Uterus (tissue), 4 donors: ENCODE measurements at places on chromosomes 13 and 19. TPM values are rescaled to one million over a fixed set of nuclear protein-coding genes. Genes with fewer than 3 reads are reported as not detected.

The OVOL3 gene
- not detected for total RNA-seq

GRCh38 chr13:48220592-48220980 lies 12.4 kb upstream of the ITM2B start:
- no peaks in the 10 kb centered on the region for H3K36me3 ChIP-seq
- H3K4me1 ChIP-seq: no peaks in the 10 kb centered on the region
- peak overlapping the region; percentile 88 for H3K27ac ChIP-seq
- no peak overlapping the region for H3K4me3 ChIP-seq
- DNase-seq: no peak
- no peaks in the 10 kb centered on the region for H3K27me3 ChIP-seq

The CGB5 gene
- not detected for total RNA-seq

- no peak overlapping the region for H3K4me3 ChIP-seq
- peak overlapping the region; percentile 49 for H3K27ac ChIP-seq
- no peak for DNase-seq
- peaks cover 5% of the 10 kb centered on the region for H3K4me1 ChIP-seq
Measured at GRCh38 chr19:41223431-41224234, 4.6 kb downstream of the AXL start.

DNA sequence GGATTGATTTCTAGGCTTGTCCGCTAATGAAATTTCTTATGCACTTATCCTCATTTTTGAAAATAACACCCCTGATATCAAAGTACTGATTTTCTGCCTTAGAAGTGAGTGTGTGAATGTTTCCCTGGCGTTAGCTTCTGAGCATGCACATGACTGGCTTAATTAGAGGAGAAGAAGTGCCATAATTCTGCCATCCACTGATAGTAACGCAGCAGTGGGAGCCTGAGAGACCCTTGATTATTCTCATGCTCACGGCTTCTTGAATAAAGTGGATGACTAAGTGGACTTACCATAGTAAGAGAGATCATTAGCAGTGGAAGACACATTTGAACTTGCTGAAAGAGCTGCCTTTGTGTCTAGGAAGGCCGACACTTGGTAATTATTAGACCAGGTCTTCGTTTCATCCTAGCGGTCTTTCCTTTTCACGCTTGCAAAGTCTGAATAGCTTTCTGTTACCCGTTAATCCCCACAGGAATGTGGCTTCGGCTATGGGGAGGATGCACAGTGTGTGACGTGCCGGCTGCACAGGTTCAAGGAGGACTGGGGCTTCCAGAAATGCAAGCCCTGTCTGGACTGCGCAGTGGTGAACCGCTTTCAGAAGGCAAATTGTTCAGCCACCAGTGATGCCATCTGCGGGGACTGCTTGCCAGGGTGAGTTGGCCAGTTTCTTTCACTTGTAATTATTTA lies 45.3 kb downstream of the TNFRSF19 start:
- H3K27ac ChIP-seq: no peak overlapping the region
- H3K4me3 ChIP-seq: no peak overlapping the region
- no peaks in the 10 kb centered on the region for H3K27me3 ChIP-seq
- no peaks in the 10 kb centered on the region for H3K4me1 ChIP-seq
- no peak for DNase-seq

GRCh38 chr19:5627395-5627904 lies 4.6 kb downstream of the SAFB start:
- no peak overlapping the region for H3K27ac ChIP-seq
- no peak overlapping the region for H3K4me3 ChIP-seq
- no peaks in the 10 kb centered on the region for H3K27me3 ChIP-seq

The CLEC17A gene
- not detected for total RNA-seq

DNA sequence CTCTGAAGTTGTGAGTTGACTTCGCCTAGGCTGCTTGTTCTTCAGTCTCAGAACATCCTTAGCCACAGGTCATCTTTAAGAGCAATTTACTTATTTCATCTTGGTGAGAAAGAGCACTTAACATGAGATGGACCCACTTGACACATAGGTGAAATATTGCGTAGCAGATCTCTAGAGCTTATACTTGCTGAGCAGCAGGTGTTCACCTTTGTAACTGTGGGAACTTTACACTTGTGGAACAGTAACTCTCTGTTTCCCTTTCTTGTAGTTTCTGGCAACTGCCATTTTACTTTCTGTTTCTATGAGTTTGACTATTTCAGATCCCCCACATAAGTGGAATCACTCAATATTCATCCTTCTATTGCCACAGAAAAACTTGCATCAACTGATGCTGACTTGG lies 95.7 kb downstream of the SLC10A2 start:
- no peak overlapping the region for H3K27ac ChIP-seq
- no peaks in the 10 kb centered on the region for H3K36me3 ChIP-seq
- no peaks in the 10 kb centered on the region for H3K27me3 ChIP-seq
- no peaks in the 10 kb centered on the region for H3K4me1 ChIP-seq

- H3K4me3 ChIP-seq: no peak overlapping the region
- peaks cover 14% of the 10 kb centered on the region for H3K27me3 ChIP-seq
- no peak overlapping the region for H3K27ac ChIP-seq
- no peaks in the 10 kb centered on the region for H3K36me3 ChIP-seq
Measured at GRCh38 chr19:38213469-38213868, 10.6 kb downstream of the DPF1 start.

The GPR183 gene
- total RNA-seq: 4.6 TPM

The HAUS8 gene
- total RNA-seq: 11.5 TPM
